RPMI8226 (cell line): ENCODE measurements at places on chromosomes 4 and X.

- DNase-seq = no peak
Measured at GRCh38 chrX:48711162-48711928, 14.8 kb downstream of the SUV39H1 start.

- no peak for DNase-seq
Measured at GRCh38 chr4:6178757-6179156, 21.6 kb downstream of the JAKMIP1 start.

- no peak for DNase-seq
Measured at GRCh38 chr4:177185151-177185550, 124.5 kb upstream of the NEIL3 start.

- DNase-seq = no peak
Measured at GRCh38 chr4:2256156-2256731, 5.7 kb downstream of the MXD4 start.

DNA sequence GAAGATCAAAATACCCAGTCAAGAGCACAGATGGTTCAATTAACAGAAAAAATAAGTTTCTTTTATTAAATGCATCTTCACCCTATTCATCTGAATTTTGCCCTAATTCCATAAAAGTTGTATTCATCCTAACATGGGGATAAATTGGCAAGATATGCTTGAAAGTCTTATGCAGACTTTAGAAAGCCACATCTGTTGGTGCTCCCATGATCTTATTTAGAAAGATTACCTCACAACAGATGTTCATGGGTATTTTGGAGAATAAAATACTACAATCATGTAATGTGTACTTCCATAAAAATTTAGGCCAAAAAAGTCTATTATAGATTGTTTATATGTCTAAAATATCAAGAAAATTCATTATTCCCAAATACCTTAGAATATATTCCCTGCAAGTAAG, 510.3 kb downstream of the TECRL start:
- no peak for DNase-seq

DNA sequence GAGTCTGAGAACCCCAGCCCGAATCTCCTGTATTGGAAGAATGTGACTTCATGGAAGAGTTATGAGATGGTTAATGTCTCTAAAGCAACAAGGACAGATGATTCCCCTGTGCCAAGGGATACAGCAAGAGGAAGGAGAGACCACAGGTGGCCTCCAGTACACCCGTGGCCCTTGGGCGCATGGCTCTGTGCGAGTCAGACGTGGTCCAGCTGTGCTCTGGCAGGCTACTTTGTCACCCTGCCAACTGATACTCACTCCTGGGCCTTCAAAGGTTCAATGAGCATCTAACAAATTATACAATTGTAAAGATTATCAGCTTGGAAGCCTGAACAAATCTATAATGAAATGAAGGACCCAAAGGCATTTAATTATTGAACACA, 71.7 kb downstream of the NYX start:
- DNase-seq = no peak

DNA sequence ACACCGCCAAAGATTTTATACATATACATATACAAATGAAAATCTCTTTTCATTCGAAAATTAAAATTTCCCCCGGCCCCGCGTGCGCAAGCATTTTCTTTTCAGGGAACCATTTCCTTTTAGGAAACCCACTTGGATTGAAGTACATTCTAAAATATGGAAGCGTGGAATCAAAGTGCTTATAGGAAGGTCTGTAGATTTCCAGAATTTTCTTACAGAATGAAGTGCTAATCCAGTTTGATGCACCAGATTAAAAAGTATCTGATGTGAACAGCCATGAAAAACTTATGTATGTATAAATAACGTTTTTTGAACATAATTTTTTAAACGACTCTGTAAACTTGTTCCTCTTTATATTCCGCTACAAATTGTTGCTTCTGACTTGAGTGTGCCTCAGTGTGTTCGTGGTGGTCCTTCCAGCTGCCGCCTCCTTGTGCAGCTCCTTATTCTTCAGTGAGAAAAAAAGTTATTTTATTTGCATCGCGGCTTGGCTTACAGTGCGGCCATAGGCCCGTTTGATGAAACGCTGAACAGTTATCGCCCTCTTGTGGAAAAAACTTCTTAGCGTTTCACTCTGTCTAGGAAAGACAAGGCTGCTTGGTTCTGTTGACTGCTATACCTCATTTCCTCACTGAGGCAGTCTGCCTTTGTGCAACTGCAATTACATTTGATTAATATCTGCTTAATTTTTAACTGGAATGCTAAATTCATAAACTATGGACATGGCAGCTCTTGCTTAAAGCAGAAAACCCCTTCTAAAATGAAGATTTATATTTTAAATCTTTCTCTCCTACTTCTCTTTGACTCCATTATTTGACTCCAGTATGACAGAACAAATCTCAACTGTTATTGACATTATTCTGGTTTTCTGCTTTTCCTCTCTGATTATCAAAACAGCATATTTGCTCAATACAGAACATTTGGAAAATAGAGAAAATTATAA, 4.7 kb upstream of the NKX6-1 start:
- peak; percentile 69 for DNase-seq

DNA sequence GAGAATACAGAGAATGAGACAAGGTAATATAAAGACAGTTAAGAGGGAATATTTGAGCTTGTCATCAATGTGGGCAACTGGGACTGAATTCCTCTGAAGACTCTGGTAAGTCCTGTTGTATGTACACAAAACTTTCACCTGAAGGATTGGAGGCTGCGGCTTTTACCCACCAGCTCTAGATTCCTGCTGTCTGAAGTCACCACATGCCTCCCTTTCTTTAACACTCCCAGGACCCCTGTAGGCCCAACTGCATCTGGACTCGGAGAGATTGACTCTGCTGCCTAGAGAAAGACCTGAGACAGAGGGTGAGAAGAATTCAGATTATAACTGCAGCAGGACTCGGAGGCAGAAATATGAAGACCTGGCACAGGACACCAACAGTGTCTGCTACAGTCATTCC, 1048.0 kb downstream of the PDHA2 start:
- no peak for DNase-seq

- DNase-seq = no peak
Measured at GRCh38 chr4:141356321-141356962, 135.7 kb downstream of the ZNF330 start.

DNA sequence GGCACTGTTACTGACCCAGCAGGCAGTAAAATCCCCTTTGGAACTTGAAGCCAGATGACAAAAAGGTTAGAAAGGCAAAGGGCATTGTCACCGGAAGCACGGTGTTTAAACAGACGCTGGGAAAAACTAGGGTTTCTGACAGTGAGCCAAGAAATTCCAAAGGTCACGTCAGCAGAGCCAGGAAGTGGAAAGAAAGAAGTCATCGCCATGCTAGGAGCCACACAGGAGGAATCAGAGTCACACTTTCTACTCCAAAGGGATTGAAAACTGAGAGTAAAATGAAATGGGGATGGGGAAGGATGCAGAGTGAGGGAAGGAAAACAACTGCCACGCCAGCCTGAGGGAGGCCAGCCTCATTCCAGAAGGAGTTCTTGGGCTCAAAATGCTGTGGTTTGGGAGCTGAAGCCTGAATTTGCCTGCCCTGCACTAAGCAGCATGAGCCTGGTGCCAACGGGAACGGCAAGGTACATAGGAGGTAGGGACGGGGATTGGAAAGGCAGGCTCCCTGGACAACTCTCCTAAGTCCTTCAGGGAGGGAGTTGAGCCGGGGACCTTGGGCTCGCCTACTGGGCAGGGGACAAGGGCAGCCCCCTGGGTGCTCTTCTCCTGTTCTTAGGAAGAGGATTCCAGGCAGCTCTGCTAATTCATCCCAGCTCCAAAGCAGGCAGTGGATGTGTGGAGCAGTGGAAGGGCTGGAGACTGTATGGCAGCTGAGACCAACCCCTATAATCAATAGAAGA, 66.8 kb downstream of the SOWAHB start:
- no peak for DNase-seq

- DNase-seq = no peak
Measured at GRCh38 chrX:47530049-47530448, 31.0 kb upstream of the ARAF start.

- DNase-seq = peak; percentile 17
Measured at GRCh38 chr4:48247142-48247877, 22.3 kb downstream of the TEC start.

DNA sequence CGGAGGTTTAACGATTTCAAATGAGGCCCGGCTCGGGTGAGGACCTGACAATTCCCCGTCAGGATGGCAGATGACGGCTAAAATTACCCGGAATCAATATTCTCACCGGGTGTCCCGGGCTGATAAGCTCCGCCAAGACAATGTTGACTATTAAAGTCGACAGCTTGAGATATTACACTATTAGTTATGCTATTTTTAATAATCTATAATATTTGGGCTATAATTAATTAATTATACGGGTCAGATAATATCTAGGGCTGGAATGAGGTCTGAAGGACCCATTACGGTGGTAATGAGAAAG, 9.4 kb upstream of the NKX1-1 start:
- DNase-seq = no peak

- no peak for DNase-seq
Measured at GRCh38 chrX:124125471-124125870, 164.0 kb downstream of the STAG2 start.

GRCh38 chr4:93475730-93476129, 352.8 kb upstream of the ATOH1 start:
- DNase-seq = no peak

GRCh38 chr4:164215113-164215741, 538.7 kb upstream of the SMIM31 start:
- DNase-seq = no peak

- no peak for DNase-seq
Measured at GRCh38 chr4:109015413-109015810, 252.6 kb upstream of the ETNPPL start.

DNA sequence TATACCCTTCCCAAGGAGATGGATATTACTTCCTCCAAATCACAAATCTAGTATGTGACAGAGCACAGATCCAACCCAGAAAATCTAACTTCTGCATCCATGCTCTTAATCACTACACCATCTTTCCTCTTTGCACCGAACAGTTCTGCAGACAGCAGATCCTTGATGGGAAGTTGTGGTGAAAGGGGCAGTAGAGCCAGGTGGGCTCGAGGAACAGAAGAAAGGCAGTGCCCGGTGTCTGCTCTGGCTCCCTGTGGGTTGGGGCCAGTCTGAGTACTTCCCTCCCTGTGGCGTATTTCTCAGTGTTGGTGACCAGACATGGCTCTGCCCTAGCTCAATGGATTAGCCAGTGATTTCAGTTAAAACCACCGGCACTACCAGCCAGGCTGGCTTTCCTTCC, 15.3 kb downstream of the HOPX start:
- DNase-seq = no peak

GRCh38 chrX:7191681-7192110, 43.7 kb upstream of the PUDP start:
- peak; percentile 6 for DNase-seq

- DNase-seq = peak; percentile 69
Measured at GRCh38 chrX:69222103-69223090, 57.1 kb upstream of the PJA1 start.

DNA sequence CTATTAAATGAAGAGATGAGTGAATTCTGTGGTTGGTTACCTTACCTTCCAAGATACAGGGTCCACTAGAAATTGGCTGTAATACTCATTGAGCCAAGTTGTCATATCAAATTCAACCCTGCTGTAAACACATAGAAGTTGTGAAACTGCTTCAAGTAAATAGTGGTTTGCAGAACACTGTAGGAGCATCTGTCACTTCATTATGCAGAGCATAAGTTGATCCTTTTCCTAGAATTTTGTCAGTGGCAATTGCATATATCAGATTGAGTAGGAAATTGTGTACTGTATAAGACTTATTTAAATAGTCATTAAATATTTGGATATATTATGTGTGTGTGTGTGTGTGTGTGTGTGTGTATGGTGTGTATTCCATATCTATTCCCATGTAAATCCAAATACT, 8.8 kb upstream of the XK start:
- DNase-seq = no peak

DNA sequence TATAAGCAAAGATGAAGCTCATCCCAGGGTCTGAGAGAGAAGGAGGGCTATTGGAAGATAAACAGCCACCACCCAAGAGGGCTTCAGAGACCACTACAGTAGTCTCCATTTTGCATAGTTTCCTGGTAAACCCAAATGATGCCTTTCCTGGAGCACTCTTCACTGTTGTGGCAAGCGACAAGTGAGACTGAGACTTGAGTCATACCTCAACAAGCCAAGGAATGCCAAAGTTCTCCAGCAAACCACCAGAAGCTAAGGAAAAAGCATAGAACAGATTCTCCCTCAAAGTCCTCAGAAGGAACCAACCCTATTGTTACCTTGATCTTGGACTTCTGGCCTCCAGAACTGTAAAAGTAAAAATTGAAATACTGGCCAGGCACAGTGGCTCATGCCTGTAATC, 65.9 kb downstream of the LARP7 start:
- no peak for DNase-seq

DNA sequence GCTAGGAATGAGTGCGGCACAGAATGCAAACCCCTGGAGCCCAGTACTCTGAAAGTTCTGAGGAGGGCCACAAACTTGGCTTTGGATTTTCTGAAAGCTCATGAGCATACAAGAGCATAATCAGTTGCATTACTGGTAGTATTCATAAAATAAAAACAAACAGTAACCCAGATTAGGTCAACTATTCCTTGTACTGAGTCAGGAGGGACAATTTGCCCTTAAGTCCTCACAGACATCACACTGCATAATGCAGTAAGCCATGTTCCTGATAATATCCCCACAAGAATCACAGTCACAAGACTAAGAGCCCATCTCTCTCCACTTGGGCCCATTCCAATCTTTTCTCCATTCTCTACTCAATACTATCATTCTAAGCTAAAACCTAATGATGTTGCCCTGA, 126.9 kb upstream of the NEIL3 start:
- DNase-seq = no peak

DNA sequence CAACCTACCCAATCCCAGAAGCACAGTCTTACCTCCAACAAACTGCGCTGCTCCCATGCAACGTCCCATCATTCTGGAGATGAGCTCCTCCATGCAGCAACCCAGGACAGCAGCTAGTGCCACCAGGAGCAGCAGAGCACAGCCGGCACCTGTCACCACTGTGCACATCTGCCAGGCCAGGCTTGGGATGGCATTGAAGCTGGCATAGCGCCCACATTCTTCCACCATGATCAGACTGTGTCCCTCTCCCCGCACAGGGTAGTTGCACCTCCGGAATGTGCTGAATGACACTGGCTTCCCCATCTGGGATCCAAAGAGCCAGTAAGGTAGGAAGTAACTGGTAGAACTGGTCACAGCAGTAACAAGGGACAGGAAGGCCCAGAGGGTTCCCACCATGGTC, 8.8 kb downstream of the LHFPL1 start:
- DNase-seq = peak; percentile 26

DNA sequence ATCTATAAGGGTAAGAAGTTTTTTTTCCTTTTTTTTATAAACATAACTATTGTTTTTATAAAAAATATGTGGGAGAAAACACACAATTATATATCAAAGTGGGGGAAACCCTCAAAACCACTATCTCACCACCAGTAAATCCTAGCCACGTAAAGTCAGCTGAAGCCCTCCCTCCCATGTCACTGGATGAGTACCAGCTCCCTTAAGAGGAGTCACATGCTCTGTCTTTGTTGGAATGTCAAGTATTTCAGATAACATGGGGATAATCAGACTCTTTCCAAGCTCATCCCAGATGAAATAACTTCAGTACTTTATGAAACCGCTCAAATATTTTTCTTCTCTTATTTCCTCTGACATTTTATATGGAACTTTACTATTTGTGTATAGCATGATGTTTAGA, 2.4 kb downstream of the MYOZ2 start:
- no peak for DNase-seq
